HAP-1 (cell line): ENCODE measurements at places on chromosomes 1 and 21.

DNA sequence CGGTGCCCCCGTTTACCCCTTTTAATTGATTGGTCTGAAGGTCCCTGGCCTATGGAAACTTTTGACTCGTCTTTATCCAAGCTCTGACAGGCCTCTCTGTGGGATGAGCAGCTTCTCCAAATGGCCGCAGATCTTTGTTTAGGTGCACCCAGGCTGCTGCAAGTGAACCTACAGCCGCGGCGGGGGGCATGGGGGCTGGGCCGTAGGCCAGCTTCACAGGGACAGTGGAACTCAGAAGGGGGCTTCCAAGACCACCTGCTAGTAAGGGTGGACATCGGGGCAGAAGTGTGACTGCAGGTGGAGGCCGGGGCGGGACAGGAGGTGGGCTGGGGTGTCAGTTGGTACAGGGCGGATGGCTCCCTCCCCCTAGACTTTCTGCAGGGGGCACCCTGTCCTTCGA, 257.5 kb downstream of the SIPA1L2 start:
- DNase-seq: no peak

GRCh38 chr1:181987334-181987895, 74.1 kb downstream of the ZNF648 start:
- DNase-seq: no peak

DNA sequence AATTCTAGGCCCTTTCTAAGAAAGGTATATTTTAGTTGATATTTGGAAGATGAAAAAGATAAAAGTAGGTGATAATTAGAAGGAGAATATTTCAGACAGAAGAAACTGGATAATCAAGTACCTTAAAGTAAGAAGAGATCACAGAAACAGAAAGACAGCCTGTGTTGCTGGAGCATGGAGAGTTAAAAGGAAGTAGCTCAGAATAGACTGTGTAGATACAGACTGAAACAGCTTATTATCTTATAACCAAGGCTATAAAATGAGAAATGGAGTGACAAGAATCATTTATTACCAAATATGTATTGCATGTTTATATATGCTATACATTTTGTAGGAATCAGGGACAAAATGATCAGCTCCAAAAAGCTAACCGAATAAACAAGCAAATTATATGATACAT, 1120.3 kb downstream of the BRINP3 start:
- no peak for DNase-seq

DNA sequence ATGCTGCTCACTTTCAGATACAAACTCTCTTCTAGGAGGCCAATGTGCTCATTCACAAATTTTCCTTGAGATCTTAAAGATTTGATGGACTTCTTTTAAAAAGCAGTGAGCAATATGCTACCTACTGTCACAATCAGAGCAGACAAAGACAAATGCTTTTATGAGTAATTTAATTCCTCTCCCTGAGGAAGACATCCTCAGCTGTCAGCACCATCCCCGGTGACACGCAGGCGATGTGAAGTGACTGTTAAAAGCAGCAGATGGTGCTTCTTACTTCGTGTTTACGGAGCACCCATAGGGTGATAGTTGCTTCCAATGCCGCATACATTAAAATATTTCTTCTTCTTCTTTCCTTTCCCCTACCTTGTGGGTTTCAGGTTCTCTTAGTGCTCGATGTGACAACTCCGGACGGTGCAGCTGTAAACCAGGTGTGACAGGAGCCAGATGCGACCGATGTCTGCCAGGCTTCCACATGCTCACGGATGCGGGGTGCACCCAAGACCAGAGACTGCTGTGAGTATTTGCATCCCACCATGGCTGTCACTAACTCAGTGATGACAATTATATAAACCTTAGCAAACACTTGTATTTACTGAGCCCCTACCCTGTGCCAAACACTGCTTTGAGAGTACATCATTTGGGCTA, 29.1 kb downstream of the LAMC2 start:
- DNase-seq: no peak

GRCh38 chr1:201183209-201183608, 7.4 kb upstream of the IGFN1 start:
- DNase-seq: no peak

DNA sequence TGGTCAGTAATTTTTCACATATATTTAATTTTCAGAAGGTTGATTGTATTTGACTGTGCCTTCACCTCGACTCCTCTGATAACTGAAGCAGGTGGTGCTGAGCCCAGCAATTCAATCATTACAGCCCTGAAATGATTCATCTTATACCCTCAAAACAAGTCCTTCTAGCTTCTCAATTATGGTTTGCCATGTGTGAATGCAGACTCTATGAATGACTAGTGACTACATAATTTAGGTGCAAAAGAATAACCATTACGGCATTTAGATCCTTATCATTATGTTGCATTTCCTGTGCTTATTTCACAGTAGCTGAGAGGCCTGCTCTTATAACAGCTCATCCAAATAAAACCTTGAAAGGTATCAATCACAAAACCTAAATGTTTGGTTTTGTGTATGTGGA, 54.0 kb upstream of the COL11A1 start:
- no peak for DNase-seq

DNA sequence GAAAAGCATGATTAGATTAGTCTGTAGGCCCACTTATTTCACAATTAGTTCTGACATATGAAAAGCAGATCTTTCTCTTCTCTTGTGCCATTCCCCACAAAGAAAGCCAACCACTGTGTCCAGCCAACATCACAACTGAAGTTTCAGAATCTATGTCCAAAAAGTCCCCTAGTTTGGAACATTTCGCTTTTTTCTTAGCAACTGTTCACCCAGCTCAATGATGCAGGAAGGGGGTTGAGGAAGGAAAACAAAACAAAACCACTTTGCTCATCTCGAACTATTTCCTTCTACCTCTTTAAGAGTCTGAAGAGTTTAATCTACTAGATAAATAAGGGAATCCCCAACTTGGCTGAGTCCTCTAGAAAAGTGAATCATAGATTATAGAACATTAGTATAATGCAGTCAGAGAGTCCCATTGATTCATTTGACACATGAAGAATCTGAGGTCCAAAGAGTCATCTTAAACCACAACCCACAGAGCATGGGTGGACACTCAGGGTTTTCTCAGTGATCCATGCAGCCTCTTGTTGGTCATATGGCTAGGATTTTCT, 159.3 kb upstream of the SGIP1 start:
- no peak for DNase-seq

DNA sequence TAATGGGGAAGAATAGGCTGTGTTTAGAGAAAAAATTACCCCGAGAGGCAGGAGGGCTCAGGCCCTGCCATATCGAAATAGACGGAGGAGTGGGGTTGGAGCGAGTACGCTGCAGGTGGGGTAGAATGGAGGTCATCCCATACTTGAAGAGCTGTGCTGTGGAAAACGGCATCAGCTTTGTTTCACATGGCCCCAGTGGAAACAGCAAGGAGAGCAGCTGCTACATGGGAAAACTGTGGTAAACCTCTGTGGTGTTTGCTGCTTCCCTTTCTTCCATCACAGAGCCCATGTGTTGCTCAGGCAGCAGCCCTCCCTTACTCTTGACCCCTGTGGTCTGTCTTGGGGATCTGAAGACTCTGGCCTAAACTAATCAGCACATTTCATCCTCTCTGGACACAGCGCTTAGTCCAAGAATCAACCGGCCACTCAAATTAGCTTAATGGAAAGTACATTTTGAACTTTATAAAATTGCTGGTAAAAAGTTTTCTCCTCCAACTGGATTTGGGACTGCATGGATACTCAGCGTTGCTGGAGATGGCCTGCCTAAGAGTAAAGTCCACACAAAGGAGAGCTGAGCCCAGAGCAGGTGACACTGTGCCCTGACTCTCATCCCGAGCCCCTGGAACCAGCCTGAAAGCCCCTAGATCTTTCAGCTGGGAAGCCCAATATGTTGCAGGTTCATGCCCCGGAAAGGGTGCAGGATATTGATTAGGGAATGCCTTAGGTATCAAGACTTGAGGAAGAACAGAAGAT, 127.1 kb upstream of the GADD45A start:
- DNase-seq: no peak

GRCh38 chr1:29825274-29825940, 589.1 kb downstream of the PTPRU start:
- DNase-seq: no peak

DNA sequence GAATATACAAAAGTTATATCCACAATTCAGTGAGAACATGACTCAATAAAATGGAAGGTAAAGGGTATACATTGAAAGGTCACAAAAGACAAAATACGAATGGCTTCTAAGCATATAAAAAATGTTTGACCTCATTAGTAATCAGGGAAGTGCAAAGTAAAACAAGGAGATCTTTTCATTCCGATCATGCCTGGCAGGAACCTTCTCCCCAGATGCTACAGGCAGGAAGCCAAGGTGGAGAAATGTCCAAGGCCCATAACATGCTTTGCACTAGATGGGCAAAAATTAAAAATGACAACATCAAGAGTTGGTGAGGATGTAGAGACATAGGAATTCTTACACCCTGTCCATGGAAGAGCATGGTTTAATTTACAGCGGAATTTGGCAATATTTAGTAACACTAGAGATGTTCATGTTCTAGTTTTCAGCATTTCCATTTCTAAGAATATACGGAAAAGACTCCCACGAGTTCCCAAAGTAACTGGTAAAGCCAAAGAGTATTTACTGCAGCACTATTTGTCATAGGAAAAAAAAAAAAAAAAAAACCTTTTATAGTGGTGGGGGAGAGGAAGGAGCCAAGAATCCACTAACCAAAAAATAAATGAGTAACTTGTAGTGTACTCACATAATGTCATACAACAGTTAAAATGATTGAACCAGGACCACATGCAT, 184.5 kb upstream of the KAZN start:
- DNase-seq: no peak

DNA sequence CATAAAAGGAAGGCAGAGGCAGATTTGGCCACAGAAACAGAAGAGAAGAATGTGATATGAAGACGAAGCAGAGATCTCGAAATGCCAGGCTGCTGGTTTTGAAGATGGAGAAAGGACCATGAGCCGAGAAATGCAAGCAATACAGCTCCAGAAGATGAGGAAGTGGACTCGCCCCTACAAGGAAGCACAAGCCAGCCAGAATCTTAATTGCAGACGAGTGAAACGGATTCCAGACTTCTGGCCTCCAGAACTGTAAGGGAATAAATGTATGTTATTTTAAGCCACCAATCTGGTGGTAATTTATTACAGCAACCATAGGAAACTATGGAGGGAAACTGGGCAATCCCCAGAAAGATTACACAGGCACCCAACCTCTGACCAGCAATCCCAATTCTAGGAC, 24.1 kb downstream of the TARBP1 start:
- DNase-seq: no peak

- no peak for DNase-seq
These were observed 5.6 kb upstream of the ADAMTSL4 start for GRCh38 chr1:150543500-150544143.

DNA sequence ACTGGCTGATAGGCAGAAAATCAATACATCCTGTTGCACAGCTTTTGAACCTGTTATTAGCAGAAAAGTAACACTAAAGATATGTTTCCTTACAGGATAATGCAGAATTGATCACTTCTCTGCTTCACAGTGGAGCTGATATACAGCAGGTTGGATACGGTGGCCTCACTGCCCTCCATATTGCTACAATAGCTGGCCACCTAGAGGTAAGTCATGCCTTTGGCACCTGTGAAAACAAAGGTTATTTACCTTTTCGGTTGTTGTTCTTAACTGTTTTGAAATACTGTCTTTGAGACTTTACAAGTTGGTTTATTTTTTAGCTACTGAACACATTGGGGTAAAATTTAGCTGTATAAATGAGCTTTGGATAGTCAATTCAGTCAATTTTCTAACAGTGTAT, 36.3 kb downstream of the TNNI3K start:
- DNase-seq: no peak

GRCh38 chr1:65443647-65444046, 23.2 kb downstream of the LEPR start:
- DNase-seq: no peak

DNA sequence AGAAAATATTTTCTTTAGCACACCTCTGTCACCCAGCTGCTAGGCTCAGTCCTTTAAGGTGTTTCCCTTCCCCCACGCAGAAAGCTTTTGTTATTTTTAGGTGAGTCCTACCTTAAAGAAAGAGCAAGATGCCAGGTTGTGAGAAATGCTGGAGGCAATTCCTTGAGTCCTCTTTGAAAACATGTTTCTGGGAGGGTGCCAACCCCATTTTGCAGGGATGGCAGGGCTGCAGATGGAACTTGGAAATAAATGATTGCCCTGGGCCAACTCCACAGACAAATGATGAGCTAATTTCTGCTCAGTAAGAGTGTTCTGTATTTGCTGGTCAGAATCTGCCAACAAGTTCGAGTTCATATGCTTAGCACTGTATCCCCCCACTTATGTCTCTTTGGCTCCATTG, 119.2 kb upstream of the RAB3GAP2 start:
- DNase-seq: no peak

GRCh38 chr21:17370916-17371315, 141.9 kb upstream of the CXADR start:
- DNase-seq: no peak

DNA sequence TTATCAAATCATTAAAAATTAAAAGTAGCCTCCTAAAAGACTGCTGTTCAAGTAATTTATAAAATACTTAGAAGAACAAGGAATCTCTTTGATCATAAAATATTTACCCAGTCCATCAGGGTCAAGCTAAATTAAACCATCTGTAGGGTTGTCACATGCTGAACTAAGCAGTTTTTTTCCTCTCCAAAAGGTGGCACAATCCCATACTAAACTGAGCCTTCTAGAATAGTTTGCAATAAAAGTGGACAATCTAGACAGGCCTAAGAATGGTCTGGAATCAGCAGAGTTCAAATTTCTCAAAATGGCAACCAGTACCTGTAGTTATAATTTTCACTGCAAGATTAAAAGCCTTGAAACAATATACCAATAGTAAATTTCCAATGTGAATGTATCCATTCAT, 194.8 kb downstream of the EIF4G3 start:
- DNase-seq: no peak

DNA sequence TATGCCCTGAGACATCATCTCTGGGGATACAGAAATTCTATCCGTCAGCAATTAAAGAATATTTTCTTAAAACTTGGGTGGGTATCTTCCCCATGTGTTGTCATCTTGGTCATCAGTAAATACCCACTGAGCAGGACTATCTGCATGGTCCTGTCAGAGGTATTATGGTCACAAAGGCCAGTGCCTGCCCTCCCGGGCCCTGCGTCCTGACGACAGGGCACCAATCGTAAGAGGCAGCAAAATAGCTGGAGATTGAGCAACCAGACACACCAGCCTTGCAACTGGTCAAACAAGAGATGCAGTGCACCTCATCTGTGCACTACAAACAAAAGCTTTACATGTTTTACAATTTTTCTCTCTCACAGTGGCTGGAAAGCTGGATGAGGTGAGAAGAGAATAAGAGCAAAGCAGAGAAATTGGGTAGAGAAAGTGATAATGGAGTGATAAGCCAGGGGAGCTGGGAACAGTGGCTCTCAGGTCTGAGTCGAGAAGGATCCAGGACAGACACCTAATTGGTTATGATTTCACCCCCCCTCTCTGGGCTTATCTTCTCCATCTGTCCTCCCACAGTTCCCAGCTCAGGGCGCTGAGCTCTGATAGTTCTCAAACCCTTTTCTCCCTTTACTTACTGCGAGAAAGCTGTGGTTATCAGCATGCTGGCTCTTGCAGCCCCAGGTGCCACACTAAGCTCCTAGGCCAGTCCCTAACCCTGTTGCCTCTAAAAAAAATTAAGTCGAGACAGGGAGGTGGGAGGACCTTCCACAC, 8.8 kb upstream of the SRP9 start:
- no peak for DNase-seq

GRCh38 chr1:119012383-119012782, 24.2 kb upstream of the TBX15 start:
- DNase-seq: no peak

GRCh38 chr1:156998840-156999500, 46.6 kb downstream of the ARHGEF11 start:
- DNase-seq: no peak

- no peak for DNase-seq
These were observed 449 bp downstream of the EPS15 start for GRCh38 chr1:51518586-51519047.

GRCh38 chr1:201307760-201308499, 24.6 kb downstream of the PKP1 start:
- no peak for DNase-seq
